ENCODE measurements at places on chromosomes 1 and 21. TPM values are rescaled to one million over a fixed set of nuclear protein-coding genes. Genes with fewer than 3 reads are reported as not detected.

LCE1F gene
- total RNA-seq, result not detected

SH2D1B gene
- 0.12 TPM for total RNA-seq

ALPL gene
- 1.3 TPM for total RNA-seq

GPR161 gene
- total RNA-seq, result 5.4 TPM

JTB gene
- total RNA-seq, result 201 TPM

SPRR1B gene
- total RNA-seq, result not detected

PANK4 gene
- total RNA-seq, result 17.6 TPM

GSTM2 gene
- total RNA-seq, result 17.6 TPM

ADAMTS5 gene
- total RNA-seq, result 0.29 TPM

OR10Z1 gene
- total RNA-seq, result not detected

LCE2B gene
- total RNA-seq, result not detected

KRTAP21-2 gene
- not detected for total RNA-seq

RPTN gene
- total RNA-seq, result not detected

CELA2B gene
- total RNA-seq, result not detected

CFHR1 gene
- total RNA-seq, result not detected

LY9 gene
- not detected for total RNA-seq

OLIG2 gene
- 0.72 TPM for total RNA-seq

PRKCZ gene
- 2.3 TPM for total RNA-seq

NKAIN1 gene
- 2.2 TPM for total RNA-seq

DTL gene
- total RNA-seq, result 28.0 TPM
